ENCODE measurements at places on chromosomes 11 and 22.

GRCh38 chr11:74316772-74317505 lies 5.5 kb upstream of the P4HA3 start:
- DNase-seq = no peak

DNA sequence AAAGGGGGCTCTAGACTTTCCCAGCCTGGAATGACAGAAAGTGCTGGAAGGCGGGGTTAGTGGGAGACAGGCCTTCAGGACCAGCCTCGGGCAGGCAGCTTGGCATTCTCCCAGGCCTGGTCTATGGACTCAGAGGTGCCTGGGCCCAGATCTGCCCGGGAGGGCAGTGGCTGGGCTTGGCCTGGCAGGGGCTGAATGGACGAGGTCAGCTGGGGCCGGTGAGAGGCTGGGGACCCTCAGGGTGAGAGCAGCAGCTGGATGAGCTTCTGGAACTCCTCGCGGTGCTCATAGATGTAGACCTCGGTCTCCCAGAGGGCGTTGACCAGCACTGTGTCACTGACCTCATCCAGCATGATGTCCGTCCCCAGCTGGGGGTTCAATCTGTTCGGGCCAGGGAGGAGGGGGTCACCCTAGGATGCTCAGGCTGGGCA lies 1.5 kb upstream of the BAIAP2L2 start:
- DNase-seq = no peak

DNA sequence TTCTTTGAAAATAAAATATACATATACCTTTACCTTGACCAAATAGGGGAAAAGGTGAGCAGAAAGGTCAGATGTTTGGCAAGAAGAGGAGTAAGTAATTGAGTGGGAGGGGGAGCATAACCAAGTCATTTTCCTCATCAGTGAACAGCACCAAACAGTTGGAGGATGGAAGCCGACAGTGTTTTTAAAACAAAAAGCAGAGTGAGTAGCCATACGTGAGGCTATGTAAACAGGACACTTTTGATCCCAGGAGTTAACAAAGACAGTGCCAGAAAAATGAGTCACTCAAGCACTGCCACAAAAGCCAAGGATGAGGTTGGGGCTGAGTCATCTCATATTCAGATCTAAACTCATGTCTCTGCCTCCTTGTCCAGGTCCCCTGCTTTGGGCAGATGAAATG lies 734.7 kb downstream of the KCNA4 start:
- DNase-seq = peak; percentile 80

- peak; percentile 92 for DNase-seq
These were observed 4.6 kb upstream of the PAMR1 start for GRCh38 chr11:35529971-35530495.

- no peak for DNase-seq
These were observed 89.4 kb downstream of the TMEM135 start for GRCh38 chr11:87127101-87127500.

GRCh38 chr11:73632996-73633395 lies 13.4 kb upstream of the PLEKHB1 start:
- DNase-seq = no peak

DNA sequence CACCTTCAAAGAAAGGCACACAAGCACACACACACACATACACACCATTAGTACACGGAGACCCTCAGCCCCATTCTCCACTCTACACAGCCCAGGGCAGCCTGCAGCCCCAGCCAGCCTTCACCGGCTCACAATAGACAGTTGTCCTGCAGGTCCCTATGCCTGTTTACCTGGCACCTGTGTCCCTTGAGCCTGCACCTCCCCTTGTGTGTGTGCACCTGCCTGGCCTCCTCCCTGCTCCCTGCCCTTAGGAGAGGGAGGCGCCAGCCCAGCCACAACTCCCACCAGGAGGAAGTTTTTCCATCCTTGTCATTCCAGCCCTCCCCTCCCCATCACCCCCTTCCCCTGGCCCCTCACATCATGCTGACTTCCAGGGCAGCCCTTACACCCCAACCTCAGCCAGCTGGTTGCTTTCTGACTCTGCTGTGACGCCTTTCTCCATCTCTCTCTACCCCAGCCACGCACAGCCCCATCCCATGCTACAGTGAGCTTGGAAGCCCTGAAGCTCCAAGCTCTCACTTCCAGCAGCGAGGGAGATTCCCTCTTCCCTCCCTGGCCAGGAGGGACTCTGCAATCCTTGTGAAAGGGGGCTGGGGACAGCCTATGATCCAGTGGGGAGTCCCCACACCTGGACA lies 4.4 kb downstream of the AHNAK start:
- DNase-seq = no peak

GRCh38 chr11:123273616-123274015 lies 78.6 kb upstream of the CLMP start:
- no peak for DNase-seq

DNA sequence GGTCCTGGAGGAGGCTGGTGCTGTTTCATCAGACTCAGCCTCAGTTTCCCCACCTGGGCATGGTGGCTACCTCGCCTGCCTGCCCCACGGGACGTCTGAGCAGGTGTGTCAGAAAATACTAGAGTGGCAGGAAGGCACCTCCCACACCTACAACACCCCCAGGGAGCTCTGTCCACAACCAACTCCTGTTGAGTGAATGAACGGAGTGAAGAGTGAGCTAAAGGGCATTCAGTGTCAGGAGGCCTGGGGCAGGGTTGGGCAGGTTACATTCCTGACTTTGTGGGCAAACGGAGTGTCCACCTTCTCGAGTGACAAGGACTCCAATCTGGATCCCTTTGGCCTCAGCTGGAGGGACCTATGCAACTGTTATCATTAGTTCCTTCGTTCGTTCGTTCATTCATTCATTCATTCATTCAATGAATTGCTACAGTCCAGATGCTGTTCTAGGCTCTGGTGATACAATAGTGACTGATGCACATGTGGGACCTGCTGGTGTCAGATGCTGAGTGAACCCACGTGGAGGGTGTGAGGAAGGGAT lies 195.2 kb downstream of the CTTN start:
- no peak for DNase-seq

- DNase-seq = no peak
These were observed 81.7 kb downstream of the BARX2 start for GRCh38 chr11:129457321-129457720.

DNA sequence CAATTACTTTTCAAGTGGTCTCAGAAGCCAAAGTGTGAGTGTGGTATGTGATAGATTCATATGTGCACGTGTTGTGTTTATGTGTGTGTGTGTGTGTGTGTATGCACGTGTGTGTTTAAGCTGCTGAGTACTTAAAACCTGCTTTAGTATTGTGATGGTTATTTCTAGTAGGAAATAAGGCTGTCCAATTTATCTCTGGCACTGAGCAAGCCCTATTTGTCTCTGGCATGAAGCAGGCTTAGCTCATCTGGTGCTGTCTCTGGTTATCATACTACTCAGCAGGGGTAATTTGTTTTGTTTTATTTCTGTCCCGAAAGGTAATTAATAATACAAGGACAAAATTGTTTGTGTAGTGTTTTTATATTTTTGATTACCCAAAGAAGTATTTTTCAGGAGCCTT lies 333.7 kb downstream of the FAT3 start:
- no peak for DNase-seq

- DNase-seq = no peak
These were observed 16.7 kb downstream of the TECTA start for GRCh38 chr11:121117788-121118187.

DNA sequence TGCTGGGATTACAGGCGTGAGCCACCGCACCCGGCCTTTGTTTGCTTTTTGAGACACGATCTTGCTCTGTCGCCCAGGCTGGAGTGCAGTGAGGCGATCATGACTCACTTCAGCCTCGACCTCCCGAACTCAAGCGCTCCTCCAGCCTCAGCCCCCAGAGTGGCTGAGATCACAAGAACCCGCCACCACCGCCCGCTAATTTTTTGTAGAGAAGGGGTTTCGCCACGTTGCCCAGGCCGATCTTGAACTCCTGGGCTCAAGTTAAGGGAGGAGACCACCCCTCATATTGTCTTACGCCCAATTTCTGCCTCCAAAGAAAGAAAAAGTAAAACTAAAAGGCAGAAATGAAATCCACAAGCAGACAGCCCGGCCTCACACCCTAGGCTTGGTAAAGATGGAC lies 1.5 kb upstream of the POLA2 start:
- DNase-seq = no peak

DNA sequence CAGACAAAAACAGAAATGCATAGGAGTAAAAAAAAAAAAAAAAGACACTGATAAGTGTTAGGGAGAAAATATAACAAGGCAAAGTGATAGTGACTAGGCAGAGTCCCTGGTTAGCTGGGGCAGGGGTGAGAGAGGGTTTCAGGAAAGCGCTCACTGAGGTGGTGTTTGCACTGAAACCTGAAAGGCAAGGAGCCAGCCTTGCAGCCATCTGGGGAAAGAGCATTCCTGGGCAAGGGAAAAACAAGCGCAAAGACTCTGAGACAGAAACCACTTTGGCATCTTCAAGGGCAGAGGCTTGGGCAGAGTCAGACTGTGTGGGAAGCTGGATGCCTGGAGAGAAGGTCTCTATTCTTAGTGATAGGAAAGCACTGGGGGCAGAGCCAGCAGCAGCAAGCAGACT lies 14.5 kb downstream of the CLMP start:
- DNase-seq = no peak

DNA sequence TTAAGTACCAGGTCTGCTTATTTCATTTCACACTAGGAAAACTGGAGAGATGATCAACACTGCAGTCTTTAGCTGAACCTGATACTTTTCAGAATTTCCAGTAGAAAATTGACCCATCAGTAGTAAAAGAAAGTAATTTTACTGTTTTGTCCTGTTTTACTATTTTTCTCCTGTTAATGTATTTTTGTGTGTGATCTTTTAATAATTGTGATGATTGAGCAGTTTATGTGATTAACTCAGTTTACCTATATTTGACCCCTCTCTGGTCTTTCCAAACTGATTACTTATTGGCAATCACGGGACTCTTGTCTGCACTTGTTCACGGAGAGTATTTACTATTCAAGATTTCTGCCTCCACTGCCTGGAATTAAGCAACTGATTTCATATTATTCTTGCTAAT lies 546 bp upstream of the CYP2R1 start:
- no peak for DNase-seq

- DNase-seq = peak; percentile 55
These were observed 17.9 kb downstream of the KCNE3 start for GRCh38 chr11:74449369-74449931.

DNA sequence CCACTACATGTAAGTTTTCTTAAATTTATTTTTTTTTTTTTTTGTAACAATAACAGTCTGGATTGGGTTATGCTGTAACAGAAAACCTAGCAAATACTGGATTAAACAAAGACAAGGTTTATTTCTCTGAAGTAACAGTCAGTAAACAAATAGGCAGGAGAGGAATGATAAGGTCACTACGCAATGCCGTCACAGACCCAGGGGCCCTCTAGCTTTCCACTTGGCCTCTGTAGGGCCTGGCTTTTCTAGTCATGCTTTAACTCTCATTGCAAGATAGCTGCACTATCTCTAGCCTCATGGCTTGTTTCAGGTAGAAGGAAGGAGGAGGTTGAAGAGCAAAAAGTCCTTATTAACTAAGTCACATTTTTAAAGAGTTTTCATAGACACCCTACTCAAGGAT lies 6.5 kb downstream of the OR10A6 start:
- DNase-seq = peak; percentile 8

GRCh38 chr22:31044262-31044861 lies 36.8 kb upstream of the SMTN start:
- peak; percentile 46 for DNase-seq

- no peak for DNase-seq
These were observed 2.2 kb downstream of the HBG2 start for GRCh38 chr11:5252192-5252918.

DNA sequence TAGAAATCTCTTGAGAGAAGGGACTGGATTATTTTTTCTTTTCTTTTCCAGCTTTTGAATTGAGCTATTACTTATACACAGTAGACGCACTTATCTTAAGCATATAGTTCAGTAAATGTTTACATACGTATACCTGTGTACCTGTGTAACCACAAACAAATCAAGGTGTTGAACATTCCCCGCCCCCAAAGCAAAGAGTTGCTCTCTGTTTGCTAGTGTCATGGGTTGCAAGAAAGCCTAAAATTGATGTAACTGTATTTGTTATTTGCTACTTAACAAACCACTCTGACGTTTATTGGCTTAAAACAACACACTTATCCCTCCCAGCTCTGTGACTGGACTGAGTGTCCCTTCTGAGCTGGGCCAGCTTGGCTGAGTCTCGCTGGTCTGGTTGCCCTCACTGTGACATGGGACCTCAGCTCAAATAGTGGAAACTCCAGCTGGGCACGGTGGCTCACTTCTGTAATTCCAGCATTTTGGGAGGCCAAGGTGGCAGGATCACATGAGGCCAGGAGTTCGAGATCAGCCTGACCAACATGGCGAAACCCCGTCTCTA lies 25.4 kb upstream of the CABP2 start:
- DNase-seq = no peak

DNA sequence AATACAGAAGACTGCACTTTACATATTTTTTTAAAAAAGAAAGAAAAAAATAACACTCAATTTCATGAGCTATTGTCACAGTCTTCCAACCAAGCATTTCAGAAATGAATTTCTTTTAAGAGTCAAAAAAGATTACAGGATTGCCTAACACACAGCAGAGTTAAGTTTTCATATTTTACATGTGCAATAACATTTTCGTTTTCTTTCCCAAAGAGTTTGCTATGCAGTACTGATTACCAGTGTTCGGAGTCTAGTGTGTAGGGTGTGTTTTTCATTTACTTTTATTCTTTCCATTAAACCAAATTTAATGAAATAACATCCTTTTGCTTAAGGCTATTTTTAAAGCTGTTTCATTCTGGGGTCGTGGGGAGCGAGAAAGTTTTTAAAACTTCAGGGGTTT lies 53.2 kb downstream of the MN1 start:
- DNase-seq = no peak

GRCh38 chr11:77580712-77581337 lies 8.9 kb upstream of the AQP11 start:
- no peak for DNase-seq

DNA sequence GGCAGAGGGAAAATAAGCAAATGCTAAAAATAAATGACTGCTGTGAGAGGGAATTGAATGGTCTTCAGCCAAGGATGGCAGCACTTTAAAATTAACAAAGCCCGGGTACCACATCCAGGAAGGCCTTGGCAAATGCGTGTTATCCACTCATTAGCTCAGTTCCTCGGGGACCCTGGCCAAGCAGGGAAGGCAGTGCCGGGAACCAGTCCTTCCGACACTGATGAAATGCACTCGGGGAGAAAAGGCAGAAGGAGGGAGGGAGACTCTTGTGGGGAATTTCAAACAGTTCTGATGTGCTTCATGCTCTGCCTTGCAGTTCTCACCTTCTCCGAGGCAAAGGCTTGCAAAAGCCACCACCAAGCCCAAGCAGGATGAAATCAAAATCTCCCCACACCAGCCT lies 38.3 kb downstream of the CLPB start:
- no peak for DNase-seq

DNA sequence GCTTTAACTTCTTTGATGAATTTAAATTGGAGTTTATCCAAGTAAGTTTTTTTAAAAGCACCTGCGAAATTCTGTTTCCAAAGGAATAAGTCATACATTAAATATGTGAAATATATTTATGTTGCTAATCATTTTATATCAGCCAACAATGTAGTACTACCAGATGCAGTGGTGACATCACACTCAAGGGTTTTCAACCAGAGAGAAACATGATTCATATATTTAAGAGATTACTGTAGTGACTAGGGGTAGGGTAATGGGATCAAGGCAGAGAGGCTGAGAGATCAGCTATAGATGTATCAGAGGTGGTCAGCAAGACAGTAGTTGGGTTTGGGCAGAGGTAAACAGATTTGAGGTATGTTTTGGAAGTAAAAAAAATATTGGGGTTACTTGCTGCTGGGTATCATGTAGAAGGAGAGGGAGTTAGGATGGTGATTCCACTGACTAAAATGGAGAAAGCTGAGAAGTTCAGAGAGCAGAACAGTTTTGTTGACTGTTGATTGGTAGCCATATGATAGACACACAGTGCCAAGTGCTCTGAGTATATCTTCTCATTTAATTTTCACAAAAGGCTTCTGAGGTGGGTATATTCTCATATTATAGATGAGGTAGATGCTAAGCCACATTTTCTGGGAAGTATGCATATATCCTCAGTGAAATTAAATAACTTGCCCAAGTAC lies 39.4 kb downstream of the CEP57 start:
- no peak for DNase-seq
